Fibroblast of skin of back (primary cell): ENCODE measurements at places on chromosomes 12 and 14.

GRCh38 chr12:51330186-51330585 lies 6.2 kb upstream of the BIN2 start:
- DNase-seq = peak; percentile 17

DNA sequence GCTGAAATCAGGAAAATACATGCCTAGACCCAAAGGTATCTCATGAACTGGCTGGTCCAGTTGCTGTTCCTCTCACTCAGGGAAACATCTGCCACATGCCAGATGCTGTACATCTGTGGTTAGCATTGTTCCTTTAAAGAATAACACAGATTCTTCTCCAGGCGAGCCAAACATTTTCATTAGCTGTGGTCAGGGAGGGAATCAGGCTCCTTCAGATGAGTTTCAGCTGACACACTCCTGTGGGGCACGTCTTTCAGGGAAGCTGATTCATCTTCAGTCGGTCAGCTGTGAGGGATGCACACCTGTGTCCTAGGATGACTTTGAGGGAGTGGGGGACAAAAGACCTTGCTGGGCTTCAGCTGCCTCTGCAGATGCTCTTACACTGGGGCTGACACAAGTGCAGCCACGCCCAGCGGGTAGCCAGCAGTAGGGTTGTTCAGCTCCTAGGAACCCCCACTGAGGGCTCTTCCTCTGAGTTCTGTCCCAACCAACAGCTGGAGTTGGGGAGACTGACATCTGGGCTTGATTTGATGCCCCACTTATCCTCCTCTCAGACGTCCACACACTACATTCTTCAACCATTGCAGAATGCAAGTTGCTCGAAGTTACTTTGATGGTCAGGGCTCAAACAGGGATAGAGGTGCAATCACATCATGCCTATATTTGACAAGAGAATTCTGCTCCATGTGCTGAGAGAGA lies 155.0 kb downstream of the NUAK1 start:
- DNase-seq = peak; percentile 88

DNA sequence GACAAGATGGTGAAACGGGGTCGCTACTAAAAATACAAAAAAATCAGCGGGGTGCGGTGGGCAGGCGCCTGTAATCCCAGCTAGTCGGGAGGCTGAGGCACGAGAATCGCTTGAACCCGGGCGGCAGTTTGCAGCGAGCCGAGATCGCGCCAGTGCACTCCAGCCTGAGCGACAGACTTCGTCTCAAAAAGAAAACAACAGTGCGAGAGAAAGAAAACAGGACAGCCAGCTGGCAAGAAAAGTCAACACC lies 633 bp upstream of the RNU4-2 start:
- no peak for DNase-seq

DNA sequence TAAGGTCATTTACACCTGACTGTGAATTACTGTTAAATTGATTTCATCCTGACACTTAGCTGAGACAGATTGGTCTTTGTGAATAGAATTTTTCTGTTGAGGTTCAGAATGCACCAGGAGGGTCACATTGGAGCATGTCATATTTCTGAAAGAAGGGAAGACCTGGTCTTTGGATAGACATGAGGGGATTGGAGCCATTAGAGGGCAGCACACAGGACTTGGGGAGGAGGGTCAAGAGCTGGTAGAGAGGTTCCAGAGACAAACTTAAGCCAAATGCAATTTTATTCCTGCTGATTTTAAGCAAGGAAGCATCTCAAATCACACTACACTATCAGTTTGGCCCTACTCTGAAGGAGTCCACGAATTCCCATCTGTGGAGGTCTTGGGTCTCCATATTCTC lies 41.1 kb downstream of the GUCY2C start:
- DNase-seq = no peak

- DNase-seq = peak; percentile 62
These were observed 147.1 kb upstream of the SLCO1C1 start for GRCh38 chr12:20547816-20548575.

DNA sequence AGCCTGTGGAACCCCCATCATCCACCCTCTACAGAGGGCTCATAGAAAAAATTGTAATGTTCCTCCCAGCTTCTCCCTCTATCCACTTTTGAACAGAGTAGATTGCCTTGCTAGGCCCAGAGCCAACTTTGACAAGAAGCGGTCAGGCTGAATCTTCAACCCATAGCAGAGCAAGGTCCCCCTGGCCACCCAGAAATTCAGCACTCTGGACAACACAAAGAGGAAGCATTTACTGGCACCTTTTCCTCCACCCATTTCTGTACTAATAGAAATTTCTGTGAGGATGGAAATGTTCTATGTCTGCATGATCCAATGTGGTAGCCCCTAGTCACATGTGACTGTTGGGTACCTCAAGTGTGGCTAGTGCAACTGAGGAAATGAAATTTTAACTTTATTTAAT lies 42.7 kb upstream of the OXA1L start:
- DNase-seq = no peak

DNA sequence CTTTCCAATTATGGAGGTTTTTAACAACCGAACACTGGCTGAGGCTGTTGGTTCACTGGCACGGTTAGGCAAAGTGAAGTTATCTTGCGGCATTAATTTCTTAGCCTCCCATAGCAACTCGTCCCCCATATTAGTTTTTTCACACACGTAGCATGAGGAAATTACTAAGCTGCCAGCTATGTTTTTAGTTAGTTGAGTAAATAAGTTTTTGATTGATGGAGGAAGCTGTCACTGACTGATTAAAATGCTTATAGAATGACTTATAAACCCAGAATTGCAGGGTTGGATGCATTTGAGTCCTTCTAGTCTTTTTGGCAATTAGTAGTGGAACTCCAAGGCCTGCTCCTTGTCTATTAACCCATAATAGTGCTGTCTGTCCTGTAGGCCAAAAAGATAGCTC lies 97.1 kb downstream of the ALG10 start:
- DNase-seq = no peak
